ENCODE measurements at places on chromosomes 11 and 22.

DNA sequence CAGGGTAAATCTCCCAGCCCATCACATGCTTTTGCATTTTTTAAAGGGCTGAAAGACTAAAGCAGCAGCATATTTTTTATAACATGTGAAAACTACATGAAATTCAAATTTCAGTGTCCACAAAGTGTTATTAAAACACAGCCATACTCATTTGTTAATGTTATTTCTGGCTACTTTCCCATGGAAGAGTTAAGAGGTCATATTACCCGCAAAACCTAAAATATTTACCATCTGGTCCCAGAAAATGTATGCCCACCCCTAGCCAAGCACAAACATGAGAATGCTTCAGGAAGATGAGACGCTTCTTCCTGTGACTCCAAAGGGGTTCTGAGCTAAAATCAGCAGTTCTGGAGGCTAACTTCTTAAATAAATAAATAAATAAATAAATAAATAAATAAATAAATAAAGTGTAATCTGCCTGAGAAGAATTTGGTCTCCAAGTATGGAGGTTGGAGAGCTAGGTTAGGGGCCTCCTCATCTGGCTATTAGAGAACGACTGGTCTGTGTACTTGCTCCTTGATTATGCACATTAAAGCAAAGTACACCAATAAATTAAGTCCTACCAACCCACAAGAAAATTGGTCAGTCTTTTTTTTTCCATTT, 9.7 kb downstream of the IMMP1L start:
- no peak for DNase-seq

- no peak for DNase-seq
These were observed 28.3 kb upstream of the MS4A6A start for GRCh38 chr11:60211206-60211605.

DNA sequence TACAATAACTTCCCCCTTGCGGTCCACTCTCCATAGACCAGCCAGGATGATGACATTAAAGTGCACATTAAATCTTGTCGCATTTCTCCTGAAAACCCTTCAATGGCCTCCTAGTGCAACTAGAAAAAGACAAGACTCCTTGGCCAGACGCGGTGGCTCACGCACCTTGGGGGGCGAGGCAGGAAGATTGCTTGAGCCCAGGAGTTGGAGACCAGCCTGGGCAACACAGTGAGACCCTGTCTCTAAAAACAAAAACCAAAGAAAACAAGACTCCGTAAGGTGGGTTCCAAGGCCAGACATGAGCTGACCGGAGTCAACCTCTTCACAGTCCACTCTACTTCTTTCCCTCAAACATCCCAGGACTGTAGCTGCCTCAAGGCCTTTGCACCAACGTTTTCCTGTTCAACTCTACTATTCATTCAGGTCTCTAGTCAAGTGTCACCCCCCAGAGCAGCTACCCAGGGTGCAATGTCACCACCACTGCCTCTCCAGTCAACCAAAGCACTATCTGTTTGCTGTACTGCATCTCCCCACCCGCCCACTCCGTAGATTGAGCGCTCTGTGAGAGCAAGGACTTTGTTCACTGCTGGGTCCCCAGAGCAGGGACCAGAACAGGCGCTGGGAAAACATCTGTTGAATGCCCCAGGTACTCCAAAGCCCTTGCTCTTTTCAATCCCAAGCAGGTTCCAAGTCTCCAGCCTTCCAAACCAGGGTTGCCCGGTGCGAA, 739 bp downstream of the ZMAT5 start:
- DNase-seq = no peak

DNA sequence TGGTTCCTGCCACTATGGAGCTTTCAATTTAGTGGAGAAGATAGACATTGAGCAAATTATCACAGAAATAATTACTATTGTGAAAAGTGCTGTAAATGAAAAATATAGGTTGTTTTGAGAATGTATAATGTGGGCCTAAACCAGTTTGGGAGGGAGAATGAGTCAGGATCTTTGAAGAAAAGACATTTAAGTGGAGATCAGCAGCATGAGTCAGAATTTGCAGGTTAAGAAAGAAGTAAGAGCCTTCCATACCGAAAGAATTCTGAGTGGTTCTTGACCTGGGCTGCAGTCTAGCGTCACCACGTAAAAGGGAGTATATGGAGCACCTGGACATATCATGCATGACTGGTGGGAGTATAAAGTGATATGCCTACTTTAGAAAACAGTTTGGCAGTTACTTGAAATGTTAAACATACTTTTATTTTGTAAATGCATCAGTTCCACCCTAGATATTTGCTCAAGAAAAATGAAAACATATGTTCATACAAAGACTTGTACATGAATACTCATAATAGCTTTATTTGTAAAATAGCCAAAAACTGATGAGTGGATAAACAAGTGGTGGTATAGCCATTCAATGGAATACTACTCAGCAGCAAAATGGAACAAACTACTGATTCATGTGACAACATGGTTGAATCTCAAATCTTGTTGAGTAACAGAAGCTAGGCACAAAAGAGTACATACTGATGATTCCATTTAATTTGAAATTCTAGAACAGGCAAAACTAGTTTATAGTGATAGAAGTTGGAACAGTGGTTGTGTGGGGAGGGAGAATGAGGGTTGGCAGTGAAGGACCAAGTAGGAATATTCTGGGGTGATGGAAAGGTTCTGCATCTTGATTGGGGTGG, 99.2 kb downstream of the STIM1 start:
- no peak for DNase-seq

DNA sequence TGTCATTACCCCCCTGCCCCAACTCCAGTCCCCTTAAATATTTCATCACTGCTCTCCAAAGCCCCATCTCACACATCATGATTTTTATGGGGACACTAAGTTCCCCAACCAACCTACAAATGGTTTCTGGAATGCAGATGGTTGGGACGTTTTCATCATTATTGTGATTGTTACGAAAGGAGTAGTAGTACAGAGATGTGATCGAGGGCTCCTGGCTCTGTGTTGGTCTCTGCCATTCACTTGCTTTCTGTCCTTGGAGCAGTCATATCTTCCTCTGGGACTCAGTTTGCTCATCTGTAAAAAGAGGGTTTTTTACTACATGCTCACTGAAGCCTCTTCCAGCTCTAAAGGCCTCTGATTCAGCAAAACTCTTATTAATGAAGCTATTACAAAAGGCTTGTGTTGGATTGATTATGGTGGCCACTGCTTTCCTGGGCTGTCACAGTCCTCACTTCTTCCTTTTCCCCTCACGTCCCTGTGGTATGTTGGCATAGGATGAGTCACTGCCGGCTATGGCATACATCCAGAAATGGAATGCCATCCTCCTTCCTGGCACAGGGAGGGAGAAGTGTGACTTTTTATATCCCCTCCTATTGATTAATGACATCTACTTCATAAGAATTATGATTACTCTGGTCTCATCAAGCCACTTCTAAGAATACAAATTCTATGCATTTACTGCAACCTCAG, 593.7 kb downstream of the METTL15 start:
- no peak for DNase-seq

DNA sequence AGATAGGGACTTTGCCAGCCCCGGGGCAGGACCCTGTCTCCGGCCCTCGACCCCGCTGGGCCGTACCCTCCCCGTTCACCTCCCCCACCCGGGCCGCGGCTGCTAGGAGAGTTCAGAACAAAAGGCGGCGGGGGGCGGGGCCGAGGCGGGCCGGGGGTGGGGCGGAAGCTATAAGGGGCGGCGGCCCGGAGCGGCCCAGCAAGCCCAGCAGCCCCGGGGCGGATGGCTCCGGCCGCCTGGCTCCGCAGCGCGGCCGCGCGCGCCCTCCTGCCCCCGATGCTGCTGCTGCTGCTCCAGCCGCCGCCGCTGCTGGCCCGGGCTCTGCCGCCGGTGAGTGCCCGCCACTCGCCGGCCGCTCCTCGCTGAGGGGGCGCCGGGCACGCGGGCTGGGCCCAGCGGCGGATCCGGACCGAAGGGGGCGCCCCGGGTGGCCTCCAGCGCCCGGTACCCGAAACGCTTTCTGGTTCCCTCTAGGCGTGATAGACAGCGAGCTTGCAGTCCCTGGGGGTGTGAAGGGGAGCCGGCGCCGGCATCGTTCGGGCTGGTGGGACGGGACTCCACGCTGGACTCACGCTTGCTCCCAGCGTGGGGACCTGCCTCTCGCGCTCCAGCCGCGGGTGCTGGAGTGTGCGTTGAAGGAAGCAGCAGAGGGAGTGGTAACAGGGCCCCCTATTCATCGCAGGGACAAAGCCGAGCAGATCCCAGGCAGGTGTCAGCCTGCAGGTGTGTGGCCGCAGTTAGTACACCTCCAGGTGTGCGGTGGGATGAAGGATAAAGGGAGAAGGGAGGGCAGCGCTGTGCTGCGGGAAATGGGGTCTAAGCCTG, at the start of gene MMP11:
Gene MMP11, plus strand, starts transcription at position 201 of the 825 bp plus-strand sequence. Its CDS starts 22 bp downstream, at position 223.
- DNase-seq = peak; percentile 76

DNA sequence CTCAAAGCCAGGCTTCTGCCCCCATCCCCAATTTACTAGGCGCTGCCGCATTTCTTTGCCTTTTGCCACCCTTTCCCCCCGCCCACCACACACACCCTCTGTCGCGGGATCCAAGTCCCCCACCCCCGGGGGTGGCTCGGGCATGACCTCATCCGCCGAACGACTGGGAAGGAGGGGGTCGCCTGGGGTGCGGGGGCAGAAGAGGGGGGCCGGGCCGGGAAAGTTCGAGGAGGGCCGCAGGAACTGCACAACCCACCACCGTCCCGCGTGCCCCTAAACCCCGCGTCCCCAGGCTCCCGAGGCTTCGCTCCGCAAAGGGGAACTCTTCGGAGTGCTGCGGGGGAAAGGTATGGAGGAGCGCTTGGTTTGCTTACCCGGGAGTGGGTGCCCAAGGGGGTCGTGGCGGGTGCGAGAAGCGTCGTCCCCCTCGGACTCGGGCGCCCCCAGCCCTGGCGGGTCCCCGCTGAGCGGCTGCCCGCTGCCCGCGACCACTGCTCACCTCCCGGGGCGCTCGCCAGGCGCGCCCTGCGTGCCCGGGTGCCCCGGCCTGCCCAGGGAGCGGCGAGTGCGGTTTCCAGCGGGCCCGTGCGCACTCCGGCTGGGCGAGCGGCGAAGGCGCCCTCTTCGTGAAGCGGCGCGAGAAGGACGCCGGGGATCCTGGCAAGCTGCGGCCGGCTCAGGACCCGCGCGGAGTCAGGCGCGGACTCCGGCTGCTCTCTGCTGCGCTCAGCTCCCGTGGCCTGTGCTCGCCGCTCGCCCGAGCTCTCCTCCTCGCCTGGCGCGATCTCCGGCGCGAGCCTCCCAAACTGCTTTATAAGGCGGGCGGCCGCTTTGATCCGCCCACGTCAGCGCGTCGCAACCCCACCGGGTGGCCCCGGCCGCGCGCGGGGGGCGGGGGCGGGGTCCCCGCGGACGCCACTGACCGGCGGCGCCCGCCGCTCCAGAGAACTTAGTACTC, 4.0 kb upstream of the WNT11 start:
- DNase-seq = peak; percentile 92

Measured in lung (tissue), 17 donors.